ENCODE measurements at places on chromosomes 11 and 22. TPM values are rescaled to one million over a fixed set of nuclear protein-coding genes. Genes with fewer than 3 reads are reported as not detected.

C22orf42 gene
- total RNA-seq = 0.19 TPM

XBP1 gene
- total RNA-seq = 136 TPM

DNA sequence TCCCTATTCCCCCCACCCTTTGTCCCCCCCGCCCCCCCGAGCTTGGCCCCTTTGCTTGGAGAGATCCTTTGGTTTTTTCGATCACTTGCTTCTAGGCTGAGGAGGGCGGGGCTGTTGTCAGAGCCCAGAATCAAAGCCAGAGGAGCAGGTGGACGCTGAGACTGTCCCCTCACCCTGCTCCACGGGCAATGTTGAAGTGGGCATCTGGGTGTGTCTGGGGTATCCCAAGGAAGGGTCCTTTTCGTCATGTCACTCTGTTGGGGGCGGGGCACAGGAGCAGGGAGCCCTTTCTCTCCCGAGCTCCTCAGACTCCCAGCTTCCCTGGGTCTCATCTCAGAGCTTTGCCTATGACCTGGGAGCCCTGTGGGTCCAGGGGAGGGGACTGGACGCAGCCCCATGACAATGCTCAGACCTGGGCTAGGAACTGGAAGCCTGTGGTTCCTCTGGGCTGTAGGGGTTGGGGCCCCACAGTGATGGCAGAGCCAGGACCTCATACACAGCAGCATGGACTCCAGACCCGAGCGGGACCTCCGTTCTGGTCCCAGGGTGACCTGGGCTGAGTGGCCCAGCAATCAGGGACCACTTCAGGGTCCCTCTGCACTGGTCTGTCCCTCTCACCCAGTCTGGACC lies 2.9 kb upstream of the APOBEC3A start:
- H3K4me3 ChIP-seq = no peak overlapping the region
- H3K27ac ChIP-seq = no peak overlapping the region
- DNase-seq = no peak
- no peaks in the 10 kb centered on the region for H3K4me1 ChIP-seq

- H3K27me3 ChIP-seq = no peaks in the 10 kb centered on the region
- peaks cover 3% of the 10 kb centered on the region for H3K4me1 ChIP-seq
- no peaks in the 10 kb centered on the region for H3K36me3 ChIP-seq
- H3K27ac ChIP-seq = no peak overlapping the region
- no peak overlapping the region for H3K4me3 ChIP-seq
These were observed 132.4 kb downstream of the MN1 start for GRCh38 chr22:27668828-27669797.

GRCh38 chr11:848380-848931 lies 5.8 kb downstream of the TSPAN4 start:
- no peak overlapping the region for H3K4me3 ChIP-seq
- DNase-seq = no peak
- peaks cover 14% of the 10 kb centered on the region for H3K4me1 ChIP-seq
- H3K27ac ChIP-seq = no peak overlapping the region

GRCh38 chr11:66885469-66885868 lies 28.6 kb downstream of the LRFN4 start:
- no peaks in the 10 kb centered on the region for H3K36me3 ChIP-seq
- H3K27ac ChIP-seq = no peak overlapping the region
- no peak overlapping the region for H3K4me3 ChIP-seq
- H3K4me1 ChIP-seq = peaks cover 12% of the 10 kb centered on the region

DNA sequence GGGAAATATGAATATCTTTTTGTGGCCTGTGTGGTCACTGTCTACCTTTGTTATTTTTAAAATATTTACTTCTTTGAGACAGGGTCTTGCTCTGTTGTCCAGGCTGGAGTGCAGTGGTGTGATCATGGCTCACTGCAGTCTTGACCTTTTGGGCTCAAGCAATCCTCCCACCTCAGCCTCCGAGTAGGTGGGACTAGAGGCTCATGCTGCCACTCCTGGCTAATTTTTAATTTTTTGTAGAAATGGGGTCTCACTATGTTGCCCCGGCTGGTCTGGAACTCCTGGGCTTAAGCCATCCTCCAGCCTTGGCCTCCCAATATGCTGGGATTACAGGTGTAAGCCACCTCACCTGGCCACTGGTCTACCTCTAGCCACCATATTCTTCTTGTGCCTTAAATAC lies 3.5 kb upstream of the EIF3D start:
- no peak overlapping the region for H3K27ac ChIP-seq
- H3K36me3 ChIP-seq = no peaks in the 10 kb centered on the region
- no peaks in the 10 kb centered on the region for H3K27me3 ChIP-seq
- H3K4me3 ChIP-seq = no peak overlapping the region
- no peak for DNase-seq
- H3K4me1 ChIP-seq = peaks cover 7% of the 10 kb centered on the region

- H3K27ac ChIP-seq = no peak overlapping the region
- H3K27me3 ChIP-seq = no peaks in the 10 kb centered on the region
- DNase-seq = no peak
These were observed 191.1 kb downstream of the NTM start for GRCh38 chr11:131561501-131561900.

RAG2 gene
- 195 TPM for total RNA-seq

GRCh38 chr11:17861036-17861755 lies 126.6 kb downstream of the KCNC1 start:
- peaks cover 2% of the 10 kb centered on the region for H3K36me3 ChIP-seq
- H3K27ac ChIP-seq = no peak overlapping the region
- no peak overlapping the region for H3K4me3 ChIP-seq

H19 gene
- total RNA-seq = 413 TPM

GAS2 gene
- 3.1 TPM for total RNA-seq

DNA sequence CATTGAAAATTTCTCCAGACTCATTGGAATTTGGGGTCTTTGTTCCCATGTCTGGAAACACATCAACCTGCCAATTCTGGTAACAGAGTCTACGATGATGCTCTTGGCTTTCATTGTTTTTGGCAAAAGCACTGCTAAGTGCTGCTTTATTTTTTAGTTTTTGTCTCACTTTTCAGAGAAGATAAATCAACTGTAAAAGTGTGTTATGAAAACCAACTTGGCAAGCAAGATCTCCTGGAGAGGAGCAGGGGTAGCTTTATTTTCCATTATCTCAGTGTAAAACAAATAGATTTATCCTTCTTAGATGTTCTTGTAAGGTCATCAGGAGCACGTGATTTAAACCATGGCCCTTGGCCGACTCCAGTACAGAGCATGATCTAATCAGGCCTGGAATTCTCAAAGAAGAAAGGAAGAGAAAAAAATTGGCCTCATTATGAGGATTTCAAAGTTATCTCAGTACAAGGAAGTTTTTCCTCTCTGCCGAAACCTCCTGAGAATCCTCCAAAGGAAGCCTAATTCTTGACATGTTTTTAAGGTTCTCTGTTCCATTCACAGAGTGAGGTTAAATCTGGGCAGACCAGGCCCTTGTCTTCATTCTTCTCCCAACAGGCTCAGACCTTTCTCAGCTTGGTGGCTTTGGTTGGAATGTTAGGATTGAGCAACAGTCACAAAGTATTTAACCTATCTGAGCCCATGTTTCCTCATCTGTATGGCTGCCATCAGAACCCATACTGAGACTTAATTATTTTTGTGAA lies 16.4 kb upstream of the PAMR1 start:
- H3K4me3 ChIP-seq = no peak overlapping the region
- no peak for DNase-seq
- H3K4me1 ChIP-seq = no peaks in the 10 kb centered on the region

DNA sequence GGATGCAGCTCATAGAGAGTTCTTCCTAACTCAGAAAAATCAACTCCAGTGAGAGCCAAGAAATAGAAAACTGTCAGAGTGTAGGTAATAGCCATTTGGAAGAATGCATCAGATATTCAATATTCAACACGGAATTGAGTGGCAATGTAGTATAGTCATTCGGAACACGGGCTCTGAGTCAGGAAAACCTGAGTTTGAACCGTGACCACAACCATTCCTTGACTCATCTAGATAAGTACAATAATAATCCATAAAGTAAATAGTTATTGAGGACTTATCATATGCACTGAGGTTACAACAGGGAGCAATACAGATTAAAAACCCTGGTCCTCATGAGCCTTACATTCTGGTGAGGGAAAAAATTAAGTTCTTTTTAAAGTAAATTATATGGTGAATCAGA lies 62.6 kb upstream of the PHF21A start:
- no peaks in the 10 kb centered on the region for H3K4me1 ChIP-seq
- H3K27ac ChIP-seq = no peak overlapping the region
- peaks cover 2% of the 10 kb centered on the region for H3K27me3 ChIP-seq
- H3K36me3 ChIP-seq = no peaks in the 10 kb centered on the region
- H3K4me3 ChIP-seq = no peak overlapping the region
- DNase-seq = no peak

GRCh38 chr22:50218153-50218995 lies 17.6 kb downstream of the SELENOO start:
- H3K4me3 ChIP-seq = no peak overlapping the region
- no peaks in the 10 kb centered on the region for H3K4me1 ChIP-seq
- DNase-seq = no peak
- no peaks in the 10 kb centered on the region for H3K27me3 ChIP-seq
- no peak overlapping the region for H3K27ac ChIP-seq

- H3K4me1 ChIP-seq = no peaks in the 10 kb centered on the region
- no peak overlapping the region for H3K4me3 ChIP-seq
- no peak overlapping the region for H3K27ac ChIP-seq
- H3K36me3 ChIP-seq = no peaks in the 10 kb centered on the region
- H3K27me3 ChIP-seq = no peaks in the 10 kb centered on the region
- no peak for DNase-seq
These were observed 13.1 kb downstream of the OR5AK2 start for GRCh38 chr11:57001674-57002401.

DNA sequence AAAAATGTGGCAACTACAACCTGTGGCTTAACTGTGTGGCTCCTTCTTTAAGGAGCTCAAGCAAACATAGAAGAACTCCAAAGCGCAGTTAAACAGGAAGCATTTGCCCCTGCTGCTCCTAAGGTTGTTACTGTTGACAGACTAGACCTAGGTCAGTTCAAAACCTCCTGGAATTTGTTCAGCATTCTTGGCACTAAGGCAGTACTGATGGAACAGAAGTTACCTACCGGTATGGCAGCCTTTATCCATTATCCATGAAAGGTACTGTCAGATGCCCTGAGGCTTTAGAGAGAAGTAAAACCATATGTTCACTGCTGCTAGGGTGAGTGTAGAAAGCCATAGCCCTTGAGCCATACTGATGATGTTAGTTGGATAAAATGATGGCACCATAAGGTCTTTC lies 916.5 kb upstream of the FAT3 start:
- no peak overlapping the region for H3K27ac ChIP-seq
- H3K4me1 ChIP-seq = no peaks in the 10 kb centered on the region
- H3K36me3 ChIP-seq = no peaks in the 10 kb centered on the region
- H3K4me3 ChIP-seq = no peak overlapping the region
- H3K27me3 ChIP-seq = no peaks in the 10 kb centered on the region

DNA sequence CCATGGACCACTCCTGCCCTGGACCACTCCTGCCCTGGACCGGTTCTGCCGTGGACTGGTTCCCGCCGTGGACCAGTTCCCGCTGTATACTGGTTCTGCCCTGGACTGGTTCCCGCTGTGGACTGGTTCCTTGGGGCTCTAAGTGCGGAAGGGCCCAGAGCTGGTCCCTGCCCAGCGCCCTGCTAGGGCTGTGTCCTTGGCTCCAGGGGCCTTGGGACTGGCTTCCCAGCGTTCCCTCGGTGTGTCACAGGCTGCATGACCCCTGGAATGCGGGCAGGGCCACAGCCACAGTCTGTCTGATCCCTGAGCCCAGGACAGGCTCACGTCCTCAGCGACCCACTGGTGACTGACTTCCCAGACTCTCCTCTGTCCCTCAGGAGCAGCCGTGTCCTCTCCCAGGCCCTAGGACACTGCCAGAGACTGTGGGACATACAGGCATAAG lies 412.2 kb downstream of the TBC1D22A start:
- DNase-seq = no peak
- H3K36me3 ChIP-seq = no peaks in the 10 kb centered on the region
- H3K4me3 ChIP-seq = no peak overlapping the region
- H3K4me1 ChIP-seq = no peaks in the 10 kb centered on the region

DNA sequence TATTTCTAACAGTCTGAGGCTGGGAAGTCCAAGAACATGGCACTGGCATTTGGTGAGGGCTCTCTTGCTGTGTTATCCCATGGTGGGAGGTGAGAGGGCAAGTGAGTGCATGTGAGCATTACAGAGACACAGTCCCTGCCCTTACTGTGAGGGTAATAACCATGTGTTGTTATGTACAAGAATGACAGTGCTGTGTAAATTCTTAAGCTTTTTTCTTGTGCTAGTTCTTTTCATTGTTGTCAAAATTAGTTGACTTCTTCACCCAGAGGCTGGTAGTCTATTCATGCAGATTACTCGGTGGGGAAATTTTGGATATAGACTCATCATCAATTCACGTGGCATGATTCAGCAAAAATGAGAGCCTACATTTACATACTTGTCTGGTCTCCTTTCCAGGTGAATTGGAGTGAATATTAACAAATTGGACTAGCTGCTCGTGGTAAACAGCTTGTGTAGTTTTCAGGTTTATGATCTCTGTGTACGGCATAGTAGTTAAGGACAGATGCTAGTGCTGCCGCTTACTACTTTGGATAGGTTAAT lies 49.3 kb downstream of the ATXN10 start:
- H3K4me1 ChIP-seq = no peaks in the 10 kb centered on the region
- H3K36me3 ChIP-seq = peaks cover 17% of the 10 kb centered on the region
- no peak overlapping the region for H3K27ac ChIP-seq
- DNase-seq = no peak

- H3K4me1 ChIP-seq = no peaks in the 10 kb centered on the region
- no peaks in the 10 kb centered on the region for H3K27me3 ChIP-seq
- no peak overlapping the region for H3K27ac ChIP-seq
- DNase-seq = no peak
These were observed 566.9 kb upstream of the ANO5 start for GRCh38 chr11:21625982-21626381.

OR52A1 gene
- not detected for total RNA-seq
